ENCODE measurements at places on chromosomes 12 and 14. TPM values are rescaled to one million over a fixed set of nuclear protein-coding genes. Genes with fewer than 3 reads are reported as not detected.

The IQSEC3 gene
- total RNA-seq = not detected

The FBLN5 gene
- total RNA-seq = 3.8 TPM

The PMEL gene
- total RNA-seq = 0.37 TPM

The KRT74 gene
- 0.15 TPM for total RNA-seq

The SYNDIG1L gene
- not detected for total RNA-seq
